Neural crest cell (in vitro differentiated cells): ENCODE measurements at places on chromosomes 16 and 17.

GRCh38 chr16:66617728-66618127, 13.2 kb downstream of the CMTM3 start:
- DNase-seq = no peak

DNA sequence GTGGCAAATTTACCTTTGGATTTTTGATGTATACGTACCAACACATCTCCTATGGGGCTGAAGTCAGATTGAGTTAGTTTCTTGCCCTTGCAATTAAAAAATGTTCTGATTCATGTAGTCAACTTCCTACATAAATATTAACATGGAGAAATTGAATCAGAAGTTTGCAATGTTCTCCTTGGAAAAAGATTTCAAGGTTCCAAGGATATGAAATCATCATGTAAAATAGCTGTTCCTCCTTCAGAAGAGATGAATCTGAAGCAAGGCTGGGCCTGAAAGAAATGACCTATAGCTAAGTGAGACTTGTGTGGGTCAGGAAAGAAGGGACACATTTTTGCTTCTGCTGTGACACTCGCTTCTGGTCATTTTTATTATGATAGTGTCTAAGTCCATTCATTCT, 131.7 kb downstream of the RGS9 start:
- no peak for DNase-seq

DNA sequence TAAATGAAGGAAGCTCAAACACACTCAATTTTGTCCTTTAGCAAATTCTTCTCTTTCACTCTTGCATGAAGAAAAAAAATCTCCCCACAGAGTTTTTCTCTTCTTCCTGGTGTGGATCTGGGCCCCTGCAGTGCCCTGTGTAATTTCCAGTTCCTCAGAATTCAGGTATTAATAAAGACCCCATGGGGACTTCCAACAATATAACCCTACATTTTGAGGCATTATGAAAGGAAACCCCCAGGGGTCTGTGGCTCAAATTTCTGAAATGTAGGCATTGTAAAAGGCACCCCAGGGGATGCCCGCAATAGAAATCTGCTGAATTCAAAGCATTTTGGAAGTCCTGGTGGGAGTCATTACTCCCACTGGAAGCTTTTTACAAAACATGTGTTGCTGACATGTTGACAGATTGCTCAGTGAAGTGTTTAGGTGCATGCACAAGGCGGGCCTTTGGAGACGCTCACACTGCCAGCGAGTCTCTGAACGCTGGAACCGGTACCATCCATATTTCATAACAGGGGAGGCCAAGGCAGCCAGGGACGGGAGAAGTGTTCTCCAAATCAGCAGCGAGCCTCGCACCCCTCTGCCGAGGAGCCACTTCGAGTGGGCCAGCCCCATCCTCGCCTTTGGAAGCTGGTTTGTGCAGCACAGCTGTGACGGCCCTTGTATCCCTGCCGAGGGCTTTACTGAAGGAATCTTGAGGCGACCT, 154.0 kb downstream of the ZNF423 start:
- peak; percentile 52 for DNase-seq

- DNase-seq = no peak
Measured at GRCh38 chr17:15291674-15292361, 26.7 kb upstream of the PMP22 start.

DNA sequence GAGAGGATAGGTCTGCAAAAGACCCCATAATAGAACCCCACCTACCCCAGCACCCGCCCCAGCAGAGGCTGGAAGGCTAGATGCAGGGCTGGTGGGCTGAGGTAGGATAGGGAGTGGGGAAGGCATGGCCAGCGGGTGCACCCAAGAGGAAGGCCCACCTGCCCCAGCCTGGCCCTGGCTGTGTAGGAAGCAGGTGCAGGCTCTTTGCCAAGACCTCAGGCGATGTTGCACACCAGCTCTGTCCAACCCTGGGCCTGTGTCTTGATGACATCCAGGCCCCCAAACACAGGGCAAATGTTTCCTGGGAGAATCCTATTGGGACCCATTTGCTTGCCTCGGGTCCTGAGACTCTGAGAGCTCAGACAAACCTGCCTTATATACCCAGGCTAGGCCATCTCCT, 12.2 kb downstream of the UNC119 start:
- DNase-seq = no peak
